ENCODE measurements at places on chromosomes 1 and 21.

GRCh38 chr1:187873126-187873525 lies 1044.4 kb downstream of the PLA2G4A start:
- no peak for DNase-seq

DNA sequence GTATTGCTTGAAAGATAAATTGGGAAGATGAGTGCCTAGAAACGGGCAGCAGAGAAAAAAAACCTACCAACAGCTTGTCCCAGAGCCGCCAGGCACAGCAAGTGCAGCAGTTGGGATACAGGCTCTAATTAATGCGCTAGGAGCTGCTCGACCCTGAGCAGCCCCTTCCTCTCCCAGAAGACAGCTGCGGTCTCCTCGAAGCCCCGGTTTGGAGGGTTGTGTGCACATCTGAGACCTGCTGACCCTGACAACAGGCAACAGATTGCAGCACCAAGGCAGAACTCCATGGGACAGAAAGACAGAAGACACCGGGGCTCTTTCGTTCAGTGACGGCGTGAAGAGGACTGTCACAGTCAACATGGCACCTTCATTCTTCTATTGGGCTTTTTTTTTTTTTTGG lies 101.4 kb downstream of the TSEN15 start:
- no peak for DNase-seq

DNA sequence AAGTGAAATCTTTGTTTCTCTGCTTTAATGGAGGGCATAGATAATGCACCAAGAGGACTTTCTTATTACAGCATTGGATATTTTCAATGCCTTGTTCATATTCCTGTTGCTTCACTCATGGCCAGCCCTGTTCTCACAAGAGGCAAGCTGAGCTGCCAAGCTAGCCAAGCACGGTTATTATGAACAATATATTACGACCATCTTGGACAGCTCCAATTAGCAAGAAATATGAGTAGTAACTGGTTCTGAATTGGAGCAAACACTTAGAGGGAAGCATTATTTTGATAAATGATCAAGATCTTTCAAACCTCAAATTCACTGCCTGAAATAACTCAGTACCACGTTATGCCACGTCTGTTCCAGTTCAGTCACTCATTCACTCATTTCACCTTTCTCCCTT lies 159.8 kb downstream of the SETD4 start:
- no peak for DNase-seq

DNA sequence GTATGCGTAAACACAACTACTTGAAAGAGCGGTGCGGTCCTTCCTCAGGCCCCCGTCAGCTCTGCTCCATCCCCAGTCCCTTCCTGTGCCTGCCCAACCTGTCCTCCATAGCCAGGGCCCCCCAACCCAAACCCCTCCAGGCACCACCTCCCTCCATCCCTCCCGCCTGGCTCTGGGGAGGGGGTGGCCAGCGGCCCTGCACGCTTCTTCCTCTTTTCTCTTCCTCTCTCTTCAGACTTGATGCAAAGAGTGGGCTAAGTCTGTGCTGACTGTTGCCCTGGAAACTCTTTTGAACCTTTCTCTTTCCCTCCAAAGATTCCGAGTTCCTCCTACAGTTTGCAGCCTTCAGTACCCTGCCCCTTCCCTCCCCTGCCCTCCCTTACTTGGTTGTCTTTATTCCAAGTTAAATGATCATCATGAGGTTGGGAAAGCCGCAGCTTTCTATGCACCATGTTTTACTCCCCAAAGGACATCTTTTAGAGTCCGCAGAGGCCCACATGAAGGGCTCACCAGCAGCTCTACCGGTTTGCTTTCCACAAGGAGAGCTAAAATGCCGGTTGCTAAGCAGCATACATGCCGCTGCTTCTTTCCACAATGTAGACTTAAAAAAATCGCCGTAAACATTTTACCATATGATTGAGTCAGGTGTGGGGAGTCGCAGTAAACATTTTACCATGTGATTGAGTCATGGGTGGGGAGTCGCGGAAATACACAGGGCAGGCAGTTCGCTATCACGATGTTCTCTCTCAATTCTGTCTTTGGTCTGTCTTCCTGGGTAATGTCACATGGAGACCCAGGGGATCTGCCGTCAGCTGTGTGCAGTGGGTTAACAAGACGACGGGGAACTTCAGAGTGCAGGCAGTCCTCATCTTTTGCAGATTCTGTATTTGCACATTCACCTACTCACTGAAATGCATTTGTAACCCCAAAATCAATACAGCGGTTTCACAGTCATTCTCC lies 525.3 kb downstream of the KIF26B start:
- no peak for DNase-seq
